A549 (cell line): ENCODE measurements at places on chromosomes 6 and 20.
A peak's percentile ranks its signal among the peaks of the same experiment; 100 is the strongest.

GRCh38 chr6:149277621-149278020, 39.9 kb upstream of the TAB2 start:
- DNase-seq = no peak

DNA sequence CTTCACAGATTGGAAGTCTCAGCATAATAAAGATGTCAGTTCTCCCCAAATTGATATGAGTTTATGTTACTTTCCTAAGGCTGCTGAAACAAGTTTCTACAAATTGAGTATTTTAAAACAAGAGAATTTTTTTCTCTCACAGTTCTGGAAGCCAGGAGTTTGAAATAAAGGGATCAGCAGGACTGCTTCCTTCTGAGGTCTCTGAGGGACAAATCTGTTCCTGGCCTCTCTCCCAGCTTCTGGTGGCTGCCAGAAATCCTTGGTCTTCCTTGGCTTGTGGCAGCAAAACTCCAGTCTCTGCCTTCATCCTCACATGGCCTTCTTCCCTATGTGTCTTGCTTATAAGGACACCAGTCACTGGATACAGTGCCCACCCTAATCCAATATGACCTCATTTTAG, 136.1 kb downstream of the TFAP2A start:
- DNase-seq = no peak

DNA sequence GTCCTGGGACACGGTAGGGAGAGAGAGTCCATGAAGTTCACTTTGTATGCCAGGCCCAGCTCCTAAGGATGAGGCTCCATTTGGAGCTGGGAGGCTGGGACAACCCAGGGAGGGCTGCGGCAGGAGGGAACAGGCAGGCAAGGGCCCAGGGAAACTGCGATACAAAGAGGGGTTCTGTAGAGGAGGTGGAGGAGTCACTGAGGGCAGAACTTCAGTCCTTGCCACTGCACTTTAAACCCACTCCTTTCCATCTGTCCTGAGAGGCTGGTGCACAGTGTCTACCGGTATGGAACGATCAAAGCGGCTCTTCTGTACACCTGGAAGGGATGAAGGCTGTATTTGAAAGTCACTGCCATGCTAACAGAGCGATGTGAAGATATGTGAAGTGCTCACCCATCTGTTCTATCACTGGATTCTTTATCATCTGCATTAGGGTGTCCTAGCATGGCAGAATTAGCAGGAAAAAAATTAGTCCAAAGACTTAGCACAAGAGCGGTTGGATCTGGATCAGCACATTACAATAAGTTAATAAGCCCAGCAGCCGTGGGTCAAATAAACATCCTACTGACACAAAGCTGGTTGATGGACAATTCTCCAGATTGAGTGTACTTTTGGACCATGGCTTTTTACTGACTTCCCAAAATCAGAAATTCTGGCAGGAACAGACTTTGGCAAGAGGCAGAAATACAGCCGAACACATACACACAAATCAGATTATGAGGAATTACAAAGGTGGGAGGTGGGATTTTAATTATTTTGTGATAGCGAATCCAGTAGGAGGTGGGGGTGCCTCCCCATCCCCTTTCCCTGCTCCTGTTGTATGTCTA, 20.9 kb upstream of the ZFAND3 start:
- no peak for DNase-seq

DNA sequence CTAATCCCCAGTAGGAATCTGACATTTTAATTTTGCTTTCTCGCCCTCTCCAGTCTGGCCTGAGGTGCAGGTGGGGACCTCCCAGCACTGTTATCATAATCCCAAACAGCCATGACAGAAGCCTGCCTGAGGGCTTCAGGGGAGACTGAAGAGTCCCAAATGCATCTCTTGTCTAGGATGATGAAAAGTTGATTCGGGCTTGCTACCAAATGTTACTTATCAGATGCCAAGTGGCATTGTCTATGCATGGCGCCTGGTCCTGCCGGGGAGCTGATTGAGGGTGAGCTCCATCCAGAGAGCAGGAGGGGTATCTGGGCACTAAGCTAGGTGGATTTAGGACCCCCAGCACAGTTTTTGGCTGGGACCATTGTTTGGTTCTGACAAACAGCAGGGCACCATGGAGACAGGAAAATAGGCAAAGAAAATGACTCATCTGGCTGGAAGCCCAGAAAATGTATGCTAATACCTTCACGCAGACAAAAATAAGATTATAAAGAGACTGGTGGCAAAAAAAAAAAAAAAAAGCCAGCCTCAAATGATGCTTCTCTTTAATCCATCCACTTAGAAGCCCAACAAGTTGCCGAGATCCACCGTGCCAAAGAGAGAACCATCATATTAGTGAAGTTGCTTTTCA, 513.7 kb upstream of the SULF2 start:
- peak; percentile 76 for DNase-seq

GRCh38 chr6:169529931-169530751, 171.7 kb downstream of the WDR27 start:
- DNase-seq = peak; percentile 39

- no peak for DNase-seq
Observed at GRCh38 chr6:55016261-55016660, 158.1 kb upstream of the HCRTR2 start.

DNA sequence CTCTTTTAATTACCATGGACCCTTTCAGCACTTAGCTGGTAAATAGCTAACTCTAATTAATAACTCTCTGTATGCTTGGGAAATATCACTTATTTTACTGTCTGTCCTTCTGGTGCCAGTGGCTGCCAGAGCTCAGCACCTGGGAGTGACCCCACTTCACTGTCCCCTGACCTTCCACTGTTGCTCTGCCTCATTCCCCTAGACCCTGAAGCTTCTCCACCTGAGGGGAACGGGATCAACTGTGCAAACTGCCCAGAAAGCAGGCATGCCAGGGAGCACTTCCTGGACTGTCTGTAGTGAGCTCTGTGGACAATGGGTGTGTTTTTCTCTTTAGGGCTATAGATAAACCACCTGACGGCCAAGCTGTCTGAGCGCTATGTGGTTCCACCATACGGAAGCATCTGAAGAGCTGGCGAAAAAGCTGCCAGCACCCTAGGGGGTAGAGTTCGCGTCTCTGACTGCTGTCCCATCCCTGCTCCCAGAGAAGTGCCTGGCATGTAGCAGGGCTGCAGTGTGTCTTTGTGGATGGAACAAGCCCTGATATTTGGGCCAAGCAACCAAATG, 106.3 kb upstream of the FOXA2 start:
- no peak for DNase-seq

GRCh38 chr6:12232339-12232738, 57.8 kb upstream of the EDN1 start:
- no peak for DNase-seq

- DNase-seq = no peak
Observed at GRCh38 chr6:17233531-17233930, 47.6 kb upstream of the RBM24 start.

- no peak for DNase-seq
Observed at GRCh38 chr20:59019217-59019616, at the start of gene TUBB1. TUBB1 (plus strand) TSS chr20:59019429; CDS start chr20:59019523, 94 bp downstream.

GRCh38 chr6:24858177-24858653, 59.5 kb upstream of the ARMH2 start:
- DNase-seq = no peak

- DNase-seq = no peak
Observed at GRCh38 chr6:145498425-145498824, 236.9 kb downstream of the EPM2A start.

GRCh38 chr20:51960047-51960675, 157.8 kb upstream of the SALL4 start:
- no peak for DNase-seq

GRCh38 chr6:21869085-21869771, 275.7 kb downstream of the SOX4 start:
- no peak for DNase-seq

DNA sequence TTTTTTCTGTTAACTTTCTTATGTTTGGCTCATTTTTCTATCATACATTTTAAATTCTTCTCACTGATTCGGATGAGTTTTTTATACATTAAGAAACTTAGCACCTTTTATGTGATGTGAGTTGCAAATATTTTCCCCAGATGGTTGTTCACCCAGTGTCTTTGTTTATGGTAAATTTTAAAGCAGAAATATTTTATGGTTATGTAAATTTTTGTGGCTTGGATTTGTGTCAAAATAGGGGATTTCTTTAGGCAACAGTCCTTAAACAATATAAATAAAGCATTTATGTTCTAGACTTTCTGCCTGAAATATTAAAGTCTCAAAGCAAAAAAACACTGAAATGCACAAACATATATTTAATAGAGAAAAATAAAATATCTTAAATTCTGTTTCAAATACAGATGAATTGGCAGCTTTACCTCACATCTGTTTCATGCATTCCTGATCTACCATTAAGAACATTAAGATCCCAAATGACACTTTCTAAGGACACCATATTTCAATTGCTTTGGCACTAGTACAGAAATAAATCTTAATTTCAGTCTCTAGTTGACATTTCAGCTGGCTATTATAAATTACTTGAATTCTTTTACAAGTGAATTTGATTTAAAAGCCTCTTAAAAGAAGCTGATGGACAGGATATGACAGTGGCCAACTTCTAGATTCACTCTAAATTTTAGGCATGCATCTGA, 646.6 kb downstream of the HACE1 start:
- no peak for DNase-seq

GRCh38 chr6:118537574-118537973, 10.5 kb upstream of the PLN start:
- DNase-seq = no peak

GRCh38 chr20:46406986-46407670, 713 bp upstream of the ELMO2 start:
- DNase-seq = no peak

GRCh38 chr6:167580619-167580911, 246.1 kb upstream of the AFDN start:
- DNase-seq = no peak

- no peak for DNase-seq
Observed at GRCh38 chr20:10472871-10473270, 37.8 kb downstream of the SLX4IP start.
